ENCODE measurements at places on chromosomes 6 and 20. TPM values are rescaled to one million over a fixed set of nuclear protein-coding genes. Genes with fewer than 3 reads are reported as not detected.

The ETV7 gene
- total RNA-seq = under 0.01 TPM

The SIRT5 gene
- total RNA-seq = 17.5 TPM

The C20orf204 gene
- total RNA-seq = 0.34 TPM

The MLN gene
- total RNA-seq = not detected

The DNAH8 gene
- under 0.01 TPM for total RNA-seq
